Stimulated activated CD4-positive, alpha-beta T cell treated with anti-CD3 and anti-CD28 coated beads, Interleukin-12 subunit alpha, Interleukin-12 subunit beta, amount 100 ng/mL, for 48 hours (primary cell): ENCODE measurements at places on chromosomes 7 and 10.

- DNase-seq = no peak
Observed at GRCh38 chr7:16447876-16448275, 17.7 kb downstream of the SOSTDC1 start.

GRCh38 chr10:29974773-29975172 is 84.6 kb downstream of the JCAD start:
- no peak for DNase-seq

DNA sequence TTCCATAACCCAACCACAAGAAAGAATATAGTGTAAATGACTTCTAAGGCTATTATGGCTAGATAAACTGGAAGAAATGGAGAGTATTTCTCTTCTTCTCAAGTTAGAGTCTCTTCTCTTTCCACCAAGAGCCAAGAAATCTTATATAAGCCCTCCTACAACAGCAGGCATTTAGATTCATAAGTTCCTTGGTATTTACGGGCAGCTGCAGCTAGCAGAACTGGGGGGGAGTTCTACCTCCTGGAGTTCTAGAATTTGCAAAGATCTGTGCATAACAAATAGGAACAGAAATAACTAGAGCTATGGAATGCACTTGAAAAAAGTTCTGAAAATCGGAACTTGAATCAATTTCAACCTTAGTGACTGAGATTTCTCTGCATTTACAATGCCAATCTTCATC is 715.2 kb upstream of the GRM3 start:
- no peak for DNase-seq

GRCh38 chr7:146486519-146486918 is 369.9 kb downstream of the CNTNAP2 start:
- DNase-seq = no peak

GRCh38 chr7:111985798-111986197 is 220.4 kb downstream of the DOCK4 start:
- DNase-seq = no peak

GRCh38 chr7:157865351-157866165 is 528.8 kb downstream of the DNAJB6 start:
- no peak for DNase-seq

DNA sequence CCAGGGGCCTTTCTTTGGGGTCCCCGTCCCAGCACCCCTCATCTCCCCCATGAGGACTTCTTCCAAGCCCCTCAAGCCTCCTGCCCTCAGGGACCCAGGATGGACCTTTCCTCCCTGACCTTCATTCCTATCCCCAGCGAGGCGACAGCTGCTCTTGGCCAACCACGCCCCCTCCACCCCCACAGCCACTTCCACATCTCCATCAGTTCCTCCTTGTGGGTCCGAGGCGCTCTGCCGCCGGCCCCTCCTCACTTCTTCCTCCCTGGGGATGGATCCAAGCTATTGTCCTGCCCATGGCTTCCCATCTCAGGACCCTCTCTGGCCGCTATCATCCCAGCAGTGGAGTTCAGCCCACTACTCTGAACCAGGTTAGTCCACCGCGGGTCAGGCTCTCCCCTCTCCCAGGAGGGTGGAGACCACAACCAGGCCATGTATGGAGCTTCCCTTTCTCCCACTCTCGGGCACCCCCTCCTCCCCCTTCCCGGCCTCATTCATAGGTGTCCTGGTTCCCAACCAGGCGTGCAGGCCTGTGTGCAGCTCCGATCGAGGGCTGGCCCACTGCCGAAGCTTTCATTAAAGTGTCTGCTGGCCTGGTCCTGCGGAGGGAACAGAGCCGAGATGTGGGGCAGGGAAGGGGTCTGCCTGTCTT is 1.7 kb upstream of the SH2B2 start:
- DNase-seq = no peak

DNA sequence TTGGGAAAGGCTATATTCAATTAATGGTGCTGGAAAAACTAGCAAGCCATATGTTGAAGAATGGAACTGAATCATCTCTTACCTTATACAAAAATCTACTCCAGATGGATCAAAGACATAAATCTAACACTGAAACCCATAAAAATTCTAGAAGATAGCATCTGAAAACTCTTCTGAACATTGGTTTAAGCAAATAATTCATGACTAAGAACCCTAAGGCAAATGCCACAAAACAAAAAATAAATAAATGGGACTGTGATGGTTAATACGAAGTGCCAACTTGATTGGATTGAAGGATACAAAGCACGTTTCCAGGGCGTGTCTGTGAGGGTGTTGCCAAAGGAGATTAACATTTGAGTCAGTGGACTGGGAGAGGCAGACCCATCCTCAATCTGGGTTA is 1130.0 kb downstream of the DNAJB9 start:
- no peak for DNase-seq

GRCh38 chr7:94671444-94672235 is 15.7 kb upstream of the SGCE start:
- no peak for DNase-seq

- DNase-seq = no peak
Observed at GRCh38 chr10:129107525-129107924, 359.5 kb upstream of the MGMT start.

GRCh38 chr7:141431711-141432110 is 119.5 kb upstream of the AGK start:
- DNase-seq = no peak

- DNase-seq = no peak
Observed at GRCh38 chr10:33719005-33719703, 384.7 kb upstream of the NRP1 start.

DNA sequence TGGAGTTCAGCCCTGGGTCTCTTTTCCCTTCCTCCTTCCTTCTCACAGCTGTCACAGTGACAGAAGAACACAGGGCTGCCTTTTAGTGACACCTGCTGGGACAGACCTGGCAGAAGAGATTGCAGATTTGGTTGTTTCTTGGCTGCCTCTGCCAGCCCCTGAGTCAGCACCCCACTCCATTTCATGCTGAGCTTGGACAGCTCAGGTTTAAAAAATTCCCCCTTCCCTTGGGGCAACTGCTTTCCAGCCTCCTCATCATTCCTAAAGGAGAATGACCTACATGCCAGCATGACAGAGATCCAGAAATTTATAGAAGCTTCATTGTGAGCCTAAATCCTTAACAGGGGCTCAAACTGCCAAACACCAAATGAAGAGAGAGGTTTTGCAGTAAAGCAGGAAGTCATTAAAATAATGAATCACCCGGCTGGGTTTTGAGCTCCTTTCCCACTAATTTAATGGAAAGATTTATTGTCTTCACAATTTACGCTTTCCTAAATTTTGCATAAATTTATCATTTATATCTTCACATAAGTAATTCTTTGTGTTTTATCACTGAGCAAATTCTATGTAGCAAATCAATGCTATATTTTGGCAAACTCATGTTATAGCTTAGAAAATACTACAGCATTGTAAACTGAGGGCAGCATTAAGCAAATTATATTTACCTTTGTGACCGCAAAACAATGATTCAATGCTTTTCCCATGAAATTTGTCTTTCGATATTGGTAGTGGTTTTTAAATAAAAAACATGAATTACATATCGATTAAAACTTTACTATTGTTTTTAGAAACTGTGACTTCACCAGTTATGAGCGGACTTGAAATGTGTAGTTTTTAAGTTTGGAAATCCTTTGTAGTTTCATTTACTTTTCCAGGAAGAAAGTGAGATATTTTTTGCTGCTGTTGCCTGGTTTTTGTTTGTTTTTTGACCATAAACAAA is 399.5 kb upstream of the ANKRD30A start:
- no peak for DNase-seq

DNA sequence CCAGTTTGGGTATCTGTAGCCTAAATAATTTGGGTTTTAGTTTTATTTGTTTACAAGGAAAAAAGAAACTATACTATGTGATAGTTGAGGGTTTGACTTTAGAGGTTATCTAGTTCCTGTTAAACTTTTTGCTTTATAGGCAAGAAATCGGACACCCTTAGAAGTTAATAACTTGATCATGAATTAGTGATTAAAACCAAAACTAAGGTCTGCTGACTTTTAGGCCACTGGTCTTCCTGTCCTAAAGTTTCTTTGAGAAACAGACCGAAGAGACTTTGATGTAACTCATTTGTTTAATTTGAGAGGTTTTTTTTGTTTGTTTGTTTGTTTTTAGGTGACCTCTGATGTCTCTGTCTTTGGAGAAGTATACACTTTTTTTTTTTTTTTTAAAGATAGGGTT is 59.7 kb downstream of the PHTF2 start:
- DNase-seq = no peak

- no peak for DNase-seq
Observed at GRCh38 chr7:20793248-20793647, 6.6 kb upstream of the SP8 start.

DNA sequence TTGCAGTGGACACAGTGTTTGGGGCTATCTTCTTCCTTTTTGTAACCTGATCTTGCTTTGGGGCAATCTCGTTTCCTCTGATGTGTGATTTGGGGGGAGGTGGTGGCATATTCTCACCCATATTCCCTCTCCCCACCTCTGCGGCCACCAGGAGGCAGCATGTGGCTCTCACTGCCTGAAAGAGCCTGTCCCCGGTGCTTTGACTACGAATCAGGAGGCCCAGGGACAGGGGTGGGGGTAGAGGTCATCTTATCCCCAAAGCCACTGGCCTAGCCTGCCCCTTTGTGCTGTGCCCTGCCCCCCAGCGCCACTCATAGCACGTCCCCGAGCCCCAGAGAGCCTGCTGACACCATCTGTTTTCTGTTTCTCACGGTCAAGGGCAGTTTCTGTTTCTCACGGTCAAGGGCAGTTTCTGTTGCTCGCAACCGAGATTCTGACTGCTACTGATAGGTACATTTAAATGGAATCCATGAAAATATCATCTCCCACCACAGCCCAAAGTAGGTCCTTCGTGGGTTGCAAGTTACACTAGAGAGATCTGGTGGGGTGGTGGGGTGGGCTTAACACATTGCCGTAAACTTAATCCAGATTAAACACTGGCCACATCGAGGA is 28.2 kb downstream of the PHYH start:
- DNase-seq = peak; percentile 30

DNA sequence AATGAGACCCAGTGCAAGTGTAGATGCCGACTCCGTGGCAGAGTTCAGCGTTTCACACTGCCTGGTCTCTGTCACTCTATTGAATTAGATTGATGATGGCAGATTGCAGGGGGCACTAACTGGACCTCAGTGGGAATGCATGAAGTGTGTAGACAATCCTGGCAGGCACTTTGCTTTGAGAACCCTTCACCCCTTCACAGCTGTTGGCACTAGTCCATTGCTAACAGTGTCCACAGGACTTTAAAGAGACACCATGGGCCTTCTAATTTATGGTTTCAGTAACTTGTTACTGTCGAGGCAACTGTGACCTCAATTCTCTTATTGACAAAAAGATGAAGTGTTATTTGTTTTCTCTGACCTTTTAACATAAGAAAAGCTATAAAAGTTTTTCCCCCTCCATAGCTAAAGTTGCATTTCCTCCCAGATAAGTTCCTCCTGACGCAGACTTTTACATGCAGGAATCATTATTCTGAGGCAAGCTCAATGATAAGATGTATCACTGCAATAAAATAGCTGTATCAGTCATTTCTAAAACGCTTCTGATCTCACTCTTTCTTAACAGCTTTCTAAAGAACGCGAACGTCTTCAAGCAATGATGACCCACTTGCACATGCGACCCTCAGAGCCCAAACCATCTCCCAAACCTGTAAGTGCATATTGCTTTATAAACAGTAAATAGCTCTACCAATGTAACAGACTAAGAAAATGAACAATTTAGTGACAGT is 238.9 kb downstream of the FOXP2 start:
- no peak for DNase-seq

DNA sequence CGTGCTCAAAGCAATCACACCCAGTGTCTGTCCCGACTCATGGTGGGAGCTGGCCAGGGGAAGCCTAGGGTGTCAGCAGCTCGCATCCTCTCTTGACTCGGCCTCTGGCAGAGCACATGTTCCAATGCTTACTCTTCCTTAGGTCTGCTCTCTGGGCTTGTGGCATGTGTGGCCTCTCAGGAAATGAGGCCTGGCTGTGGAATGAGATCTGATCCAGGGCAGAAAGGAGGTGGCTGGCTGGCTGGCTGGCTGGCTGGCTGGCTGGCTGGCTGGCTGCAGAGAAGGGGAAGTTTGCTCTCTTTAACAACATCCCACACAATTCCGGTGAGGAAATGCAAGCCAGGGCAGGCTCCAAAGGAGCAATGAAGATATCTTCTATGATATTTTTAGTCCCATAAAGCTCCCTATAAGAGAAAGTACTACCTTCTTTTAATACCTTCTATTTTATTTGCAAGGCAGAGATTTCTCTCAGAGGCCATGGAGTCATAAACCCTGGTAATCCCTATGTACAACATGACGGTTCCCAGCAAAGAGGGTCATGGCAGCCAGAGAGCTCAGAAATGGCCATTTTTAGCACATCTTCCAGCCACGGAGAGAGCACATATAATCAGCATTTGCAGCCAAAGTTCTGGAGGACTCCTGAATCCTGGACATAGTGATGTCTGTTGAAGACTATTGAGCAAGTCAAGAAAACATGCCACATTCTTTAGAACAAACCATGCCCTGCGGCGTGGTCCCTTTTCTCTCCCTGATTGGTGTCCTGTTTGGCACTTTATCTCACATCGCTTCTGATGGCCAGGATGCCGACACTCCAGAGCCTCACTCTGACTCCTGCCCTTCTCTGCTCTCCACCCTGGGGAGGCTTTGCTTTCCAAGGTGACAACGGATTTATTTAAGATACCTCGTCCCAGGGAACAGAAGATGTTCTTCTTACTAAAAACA is 153.7 kb downstream of the FANK1 start:
- no peak for DNase-seq

DNA sequence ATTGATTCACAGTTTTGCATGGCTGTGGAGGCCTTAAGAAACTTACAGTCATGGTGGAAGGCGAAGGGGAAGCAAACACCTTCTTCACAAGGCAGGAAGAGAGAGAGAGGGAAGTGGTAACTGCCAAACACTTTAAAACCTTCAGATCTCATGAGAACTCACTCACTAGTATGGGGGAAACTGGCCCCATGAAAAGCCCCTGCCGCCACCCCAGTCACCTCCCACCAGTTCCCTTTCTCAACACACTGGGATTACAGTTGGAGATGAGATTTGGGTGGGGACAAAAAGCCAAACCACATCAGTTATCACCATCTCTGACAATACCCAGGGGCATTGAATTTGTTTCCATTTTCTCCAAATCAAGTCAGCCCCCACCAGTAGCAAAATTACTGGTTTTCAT is 740.4 kb downstream of the GATA3 start:
- no peak for DNase-seq

GRCh38 chr10:48604991-48605508 is at the start of gene ARHGAP22:
TSS of gene ARHGAP22 (minus strand) at chr10:48605073. CDS start at chr10:48604796, 277 bp downstream.
- DNase-seq = no peak

DNA sequence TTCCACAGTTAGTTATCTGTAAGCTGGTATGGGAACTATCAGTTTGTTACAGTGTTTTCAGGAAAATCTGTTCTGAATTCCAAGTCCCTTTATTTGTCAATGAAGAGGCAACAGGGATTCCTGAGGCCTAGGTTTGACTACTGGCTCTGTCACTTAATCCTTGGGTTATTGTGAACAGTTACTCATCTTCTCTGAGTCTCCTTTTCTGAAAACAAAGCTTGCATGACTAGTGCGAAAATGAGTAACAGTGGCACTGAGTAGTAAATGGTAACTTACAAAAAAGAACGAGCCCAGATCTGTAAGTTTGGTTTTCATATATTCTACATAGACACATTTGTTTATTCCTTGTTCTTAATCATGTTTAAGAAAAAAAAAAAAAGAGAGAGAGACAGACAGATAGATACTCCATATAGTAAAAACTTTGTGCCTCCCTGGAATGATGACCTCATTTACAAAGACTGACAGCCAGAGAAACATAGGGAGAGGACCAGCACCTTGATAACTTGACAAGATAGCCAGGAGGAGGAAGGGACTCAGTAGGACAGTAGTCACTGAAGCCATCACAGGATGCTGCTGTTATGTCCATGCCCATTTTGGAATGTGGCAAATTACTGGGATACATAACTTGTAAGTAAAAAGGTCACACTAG is 1.9 kb downstream of the MRPS33 start:
- no peak for DNase-seq
